ENCODE measurements at places on chromosomes 3 and 15. TPM values are rescaled to one million over a fixed set of nuclear protein-coding genes. Genes with fewer than 3 reads are reported as not detected.

KIF23 gene
- total RNA-seq, result 73.7 TPM

KCNAB1 gene
- total RNA-seq, result not detected

SHC4 gene
- 1.3 TPM for total RNA-seq

CNTN4 gene
- not detected for total RNA-seq

COL8A1 gene
- not detected for total RNA-seq
